ENCODE measurements at places on chromosomes 6 and 20.

DNA sequence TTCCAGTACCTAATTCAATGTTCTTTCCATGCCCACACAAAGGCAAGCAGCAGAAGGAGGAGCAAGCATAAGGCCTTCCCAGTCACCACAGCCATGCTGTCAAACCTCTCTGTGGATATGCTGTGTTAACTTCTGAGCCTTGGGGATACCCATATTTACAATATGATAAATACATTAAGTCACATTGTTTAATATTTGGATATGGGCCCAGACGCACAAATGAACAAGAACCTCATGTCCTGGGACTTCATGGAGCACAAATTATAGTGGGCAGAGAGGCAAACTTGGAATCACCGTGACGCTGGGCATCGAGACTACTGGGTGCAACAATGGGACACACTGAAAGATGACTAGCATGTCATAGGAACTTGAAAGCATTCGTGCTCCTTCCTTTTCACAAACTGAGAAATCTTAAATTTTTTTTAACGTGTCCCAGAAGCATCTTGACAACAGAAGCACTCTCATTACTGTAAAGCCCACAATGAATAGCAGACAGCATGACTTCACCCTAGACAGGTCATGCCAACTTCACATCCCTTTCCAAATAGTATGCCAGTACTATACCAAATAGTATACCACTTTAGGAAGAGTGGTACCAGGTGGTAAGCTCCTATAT, 16.0 kb downstream of the SOD2 start:
- no peak for DNase-seq

GRCh38 chr6:22041797-22042480, 254.9 kb downstream of the PRL start:
- DNase-seq, result peak; percentile 15

DNA sequence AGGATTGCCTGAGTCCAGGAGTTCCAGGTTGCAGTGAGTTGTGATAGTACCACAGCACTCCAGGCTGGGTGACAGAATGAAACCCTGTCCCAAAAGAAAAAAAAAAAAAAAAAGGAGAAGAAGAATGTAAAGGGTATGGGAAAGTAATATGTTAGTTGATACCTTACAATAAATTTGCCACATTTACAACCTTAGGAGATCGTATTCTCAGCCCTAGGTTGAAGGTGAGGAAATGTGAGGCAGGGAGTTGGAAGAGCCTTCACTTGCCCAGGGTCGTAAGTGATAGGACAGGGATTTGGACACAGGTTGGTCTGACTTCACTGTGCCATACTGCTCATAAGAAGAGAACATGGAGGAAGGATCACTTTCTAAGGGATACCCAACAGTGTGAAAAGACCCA, 68.6 kb downstream of the BMP6 start:
- no peak for DNase-seq

DNA sequence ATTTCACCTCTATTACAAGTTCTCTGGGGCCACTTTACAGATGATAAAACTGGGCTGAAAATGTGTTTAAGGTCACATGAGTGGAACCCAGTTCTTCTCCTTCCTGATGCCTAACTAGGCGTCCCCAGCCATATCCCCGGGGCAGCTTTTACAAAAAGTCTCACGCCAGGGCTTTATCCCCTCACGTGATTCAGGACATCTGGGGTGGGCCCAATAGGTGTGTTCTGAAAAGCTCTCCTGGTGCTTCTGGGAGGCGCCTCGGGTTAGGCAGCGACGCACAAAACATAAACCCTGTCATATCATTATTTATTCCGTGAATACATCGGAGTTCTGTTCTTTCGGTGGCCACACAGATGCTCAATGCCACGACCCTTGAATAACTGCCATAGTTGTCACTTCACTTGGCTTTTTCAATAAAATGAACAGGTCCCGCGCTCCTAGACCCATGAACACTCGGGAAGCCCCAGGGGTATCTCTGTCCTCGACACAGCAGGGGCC, 32.1 kb downstream of the SF3B5 start:
- no peak for DNase-seq

GRCh38 chr20:51493346-51493791, 49.1 kb downstream of the NFATC2 start:
- DNase-seq, result no peak

DNA sequence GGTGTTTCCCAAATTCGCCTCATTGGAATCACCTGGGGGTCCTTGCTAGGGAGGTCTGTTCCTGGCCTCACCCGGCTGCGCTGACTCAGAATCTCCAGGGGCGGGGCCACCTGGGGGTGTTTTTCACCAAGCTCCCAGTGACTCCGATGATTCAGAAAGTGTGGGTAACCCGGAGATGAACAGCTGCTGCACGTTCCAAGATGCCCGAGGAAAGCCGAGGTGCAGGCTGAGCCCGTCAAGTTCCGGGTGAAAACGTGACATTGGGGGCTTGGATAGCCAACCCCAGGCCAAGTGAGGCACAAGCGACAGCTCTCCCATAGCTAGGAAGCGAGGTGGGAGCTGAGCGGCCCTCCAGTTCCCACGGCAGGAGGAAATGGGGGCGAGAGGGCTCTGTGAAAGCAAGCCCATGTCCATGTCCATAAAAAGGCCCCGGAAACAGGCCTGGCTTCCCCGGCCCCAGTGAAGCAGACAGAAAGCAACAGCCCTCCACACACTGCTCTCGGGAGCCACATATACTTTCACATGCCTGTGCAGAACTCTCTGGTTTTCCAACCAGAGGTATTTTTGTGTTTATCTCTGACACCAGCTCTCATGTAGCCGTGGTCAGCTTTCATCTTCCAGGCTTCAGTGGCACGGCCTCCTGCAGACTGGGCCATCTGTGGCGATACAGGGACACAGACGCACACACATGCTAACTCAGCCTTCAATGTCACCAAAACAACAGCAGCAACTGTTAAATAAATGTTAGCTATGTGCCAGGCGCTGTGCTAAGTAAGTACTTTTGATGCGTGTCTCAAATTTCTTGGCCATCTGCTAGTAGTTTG, 90.7 kb upstream of the CCDC28A start:
- peak; percentile 61 for DNase-seq

DNA sequence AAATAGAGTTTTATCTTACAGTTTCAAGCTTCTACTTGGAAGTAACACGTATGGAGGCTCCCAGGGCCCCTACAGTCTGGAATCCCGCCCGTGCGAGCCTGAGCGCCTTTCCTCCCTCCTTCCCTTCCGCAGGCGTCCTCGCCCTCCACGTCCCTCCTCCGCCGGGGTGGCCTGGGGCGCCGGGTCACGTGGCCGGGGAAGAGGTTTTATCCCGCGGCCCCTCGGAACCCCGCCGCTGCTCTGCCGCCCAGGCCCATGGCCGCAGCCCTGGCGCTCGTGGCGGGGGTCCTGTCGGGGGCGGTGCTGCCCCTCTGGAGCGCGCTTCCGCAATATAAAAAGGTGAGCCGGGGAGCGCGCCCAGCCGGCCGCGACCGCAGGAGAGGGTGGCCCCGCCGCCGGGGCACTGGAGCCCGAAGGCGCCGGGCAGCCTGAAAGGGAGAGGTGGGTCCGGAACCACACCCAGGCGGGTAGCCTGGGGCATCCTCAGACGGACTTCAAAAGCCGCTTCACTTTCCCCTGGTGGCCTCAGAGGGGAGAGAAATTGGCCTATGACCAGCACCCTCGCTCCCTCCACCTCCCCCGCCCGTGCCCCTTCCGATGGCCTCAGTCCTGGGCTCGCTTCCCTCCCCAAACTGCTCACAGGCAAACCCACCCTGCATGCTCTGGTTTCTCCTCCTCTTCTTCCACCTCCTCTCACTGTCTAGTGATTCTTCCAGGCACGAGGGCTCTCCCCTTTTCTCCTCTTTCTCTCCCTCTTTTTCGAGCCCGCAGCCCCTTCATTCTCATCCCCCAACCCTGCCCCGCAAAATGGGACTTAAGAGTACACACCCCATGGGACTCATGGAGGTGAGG, at the start of gene CLPSL2:
Gene CLPSL2, plus strand, starts transcription at position 235 of the 852 bp plus-strand sequence. Its CDS starts 21 bp downstream, at position 256.
- no peak for DNase-seq

DNA sequence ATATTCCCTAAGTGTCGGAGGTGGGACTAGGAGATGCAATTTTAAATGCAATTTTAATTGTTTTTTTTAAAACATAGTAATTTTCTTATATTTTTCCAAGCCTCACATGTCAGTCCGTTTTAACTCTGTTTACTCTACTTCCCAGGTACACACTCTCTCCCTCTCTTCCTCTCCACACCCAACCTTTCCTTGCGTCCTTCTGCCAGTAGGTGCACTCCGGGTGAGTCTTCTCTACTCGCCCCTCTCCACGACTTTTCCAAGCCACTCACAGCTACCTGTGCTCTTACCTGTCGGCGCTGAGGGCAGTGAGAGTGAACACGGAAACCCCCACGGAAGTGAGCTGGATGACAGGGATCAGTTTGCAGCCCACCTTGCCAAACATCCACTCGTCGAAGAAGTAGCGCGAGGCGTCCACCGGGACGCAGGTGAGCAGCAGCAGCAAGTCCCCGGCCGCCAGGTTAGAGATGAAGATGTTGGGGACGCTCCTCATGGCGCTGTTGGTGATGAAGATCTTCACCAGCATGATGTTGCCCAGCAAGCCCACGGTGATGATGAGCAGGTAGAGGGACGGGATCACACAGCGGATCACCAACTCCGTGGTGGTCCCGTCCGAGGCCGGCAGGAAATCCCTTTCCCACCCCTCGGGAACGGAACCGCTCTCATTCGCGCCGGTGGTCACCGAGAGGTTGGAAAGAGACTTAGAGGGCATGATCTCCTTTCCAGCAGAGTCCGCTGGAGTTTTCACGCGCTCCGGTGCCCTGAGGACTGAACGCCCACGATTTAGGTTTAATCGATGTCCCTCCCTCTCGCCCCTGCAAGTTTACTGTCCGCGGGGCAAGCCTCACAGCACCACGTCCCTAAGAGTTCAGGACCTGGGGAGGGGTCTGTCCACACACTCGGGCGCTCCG, 44.5 kb upstream of the GJE1 start:
- no peak for DNase-seq

DNA sequence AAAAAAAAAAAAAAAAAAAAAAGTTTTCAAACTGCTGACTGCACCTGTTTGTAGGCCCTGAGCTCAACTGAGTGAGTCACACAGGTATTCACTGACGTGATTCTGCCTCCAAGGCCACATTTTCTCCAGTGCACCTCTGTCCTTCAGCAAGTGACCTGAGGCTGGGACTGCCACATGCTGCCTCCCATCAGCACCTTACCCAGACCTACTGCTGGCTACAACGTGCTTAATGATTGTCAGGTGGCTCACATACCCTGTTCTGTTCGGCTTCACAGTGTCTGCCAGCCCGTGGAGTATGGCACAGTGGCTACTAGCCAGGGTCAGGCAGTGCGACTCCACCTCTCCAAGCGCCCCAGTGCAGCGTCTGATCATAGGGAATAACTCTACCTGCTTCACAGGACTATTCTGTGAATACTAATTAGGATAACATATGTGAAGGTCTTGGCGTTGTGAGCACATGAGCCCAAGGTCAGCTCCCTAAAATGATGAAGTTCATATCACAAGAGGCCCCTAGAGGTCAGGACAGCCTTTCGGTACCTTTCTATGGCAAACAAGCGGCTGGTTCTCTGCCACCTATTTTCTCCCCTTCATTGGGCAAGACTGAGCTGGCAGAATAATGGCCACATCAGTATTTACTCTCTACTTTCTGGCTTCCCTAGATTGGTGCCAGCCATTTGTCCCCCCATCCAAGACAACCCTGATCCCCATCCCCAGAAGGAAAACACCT, 28.1 kb downstream of the RIPOR3 start:
- no peak for DNase-seq

DNA sequence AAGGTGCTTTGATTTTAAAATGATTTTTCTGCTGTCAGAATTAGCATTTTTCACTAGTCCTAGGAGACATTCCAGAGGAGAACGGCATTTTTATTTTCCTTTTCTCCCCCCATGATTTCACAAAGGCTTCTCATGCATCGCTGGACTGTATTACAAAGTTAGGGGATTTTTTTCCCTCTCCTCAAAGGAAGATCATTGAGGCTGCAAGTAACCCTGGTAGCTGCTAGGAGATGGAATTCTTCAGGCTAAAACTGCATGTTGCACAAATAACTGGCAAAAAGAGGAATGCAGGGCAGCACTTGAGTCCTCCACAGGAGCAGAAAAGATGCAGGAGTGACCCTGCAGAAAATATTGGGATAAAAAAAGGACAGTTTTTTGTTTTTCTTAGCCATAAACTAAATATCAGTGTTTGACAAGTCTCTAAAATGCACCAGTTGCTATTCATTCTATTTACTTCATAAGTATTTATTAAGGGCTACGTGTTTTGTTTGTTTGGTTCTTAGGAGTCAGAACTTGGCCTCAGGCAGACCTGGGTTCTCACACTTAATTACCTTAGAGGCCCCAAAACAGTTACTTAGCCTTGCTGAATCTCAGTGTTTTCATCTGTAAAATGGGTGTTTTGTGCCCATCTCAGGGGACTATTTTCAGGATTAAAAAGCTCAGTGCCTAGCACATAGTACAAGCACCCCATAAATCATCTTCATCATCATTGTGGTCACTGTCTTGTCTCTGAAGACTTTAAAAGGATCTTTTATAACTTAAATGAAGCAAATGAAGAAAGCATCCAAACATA, 144.5 kb upstream of the ID4 start:
- DNase-seq, result no peak

GRCh38 chr6:21327326-21328112, 266.0 kb upstream of the SOX4 start:
- no peak for DNase-seq

DNA sequence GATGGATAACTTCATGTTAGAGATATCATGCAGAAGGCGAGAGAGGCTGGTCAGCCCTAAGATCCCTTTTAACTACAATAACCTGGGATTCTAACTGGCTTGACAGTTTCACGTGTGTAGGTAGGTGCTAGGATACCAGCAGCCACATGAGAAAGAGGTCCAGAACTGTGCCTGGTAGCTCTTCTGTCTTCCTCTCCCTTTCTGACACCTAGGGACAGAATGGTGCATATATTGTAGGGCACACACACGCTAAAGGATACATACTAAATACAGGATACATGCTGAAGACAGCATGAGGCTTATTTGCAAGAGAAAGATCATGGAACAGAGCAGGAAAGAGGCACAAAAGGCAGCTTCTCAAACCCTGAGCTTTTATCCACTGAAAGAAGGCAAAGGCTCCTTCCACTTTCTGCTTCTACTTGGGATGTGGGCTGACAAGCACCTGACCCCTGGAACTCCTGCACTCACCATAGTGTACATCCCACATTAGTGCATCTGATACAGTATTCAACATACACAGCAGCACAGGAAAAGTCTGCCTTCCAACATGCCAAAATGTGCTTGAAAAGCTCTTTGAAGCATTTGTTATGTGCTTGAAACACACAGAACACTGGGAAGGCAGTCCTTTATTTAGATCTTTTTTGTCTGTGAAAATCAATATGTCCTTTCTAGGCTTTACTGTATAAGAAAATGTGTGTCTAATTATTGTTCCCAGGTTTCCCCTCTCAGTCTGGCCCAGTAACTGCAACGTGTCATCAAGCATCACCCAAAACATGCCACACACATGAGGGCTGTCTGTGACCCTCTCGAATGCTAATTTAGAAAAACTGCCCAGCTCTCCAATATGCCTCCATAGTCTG, 3.2 kb downstream of the SLC22A23 start:
- DNase-seq, result no peak

Measured in AG04450 (cell line).